ENCODE measurements at places on chromosomes 5 and 9.

- no peak for DNase-seq
Observed at GRCh38 chr9:90642570-90643539, at the start of gene DIRAS2. Gene DIRAS2, minus strand, starts transcription at chr9:90642824. Its CDS starts 28,997 bp downstream, at chr9:90613827.

- DNase-seq, result peak; percentile 26
Observed at GRCh38 chr9:130501639-130502038, 56.9 kb downstream of the ASS1 start.

DNA sequence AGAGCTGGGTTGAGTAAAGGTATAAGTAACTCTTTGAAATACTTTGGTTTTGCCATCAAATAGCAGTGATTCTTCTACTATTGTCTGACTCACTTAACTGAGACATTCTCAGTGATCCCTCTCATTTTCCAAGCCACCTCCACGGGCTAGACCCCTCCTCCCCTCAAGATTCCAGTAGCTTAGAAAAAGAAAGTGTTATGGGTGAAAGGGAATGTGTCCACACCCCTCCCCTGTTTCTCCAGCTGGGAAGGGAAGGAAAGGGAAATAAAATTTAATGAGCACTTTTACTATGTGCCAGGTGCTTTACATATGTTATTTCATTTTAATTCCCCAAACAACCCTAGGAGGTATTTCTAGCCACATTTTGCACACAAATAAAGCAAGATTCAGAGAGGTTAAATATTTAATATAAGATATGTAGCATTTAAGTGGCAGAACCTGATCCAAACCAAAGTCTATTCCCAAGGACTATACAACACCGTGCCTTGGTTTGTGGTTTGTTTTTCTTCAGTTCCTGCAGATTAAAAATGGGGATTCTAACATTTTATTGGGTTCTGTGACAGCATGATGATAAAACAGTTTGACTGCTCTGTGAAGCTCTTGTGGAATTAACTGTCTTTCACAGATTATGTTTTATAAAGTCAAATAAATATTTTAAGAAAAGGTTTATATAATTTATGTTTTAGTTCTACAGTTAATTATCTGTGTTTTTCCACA, 135.9 kb downstream of the ZSWIM6 start:
- no peak for DNase-seq

GRCh38 chr5:121239951-121240350, 611.7 kb upstream of the FTMT start:
- DNase-seq, result no peak

- no peak for DNase-seq
Observed at GRCh38 chr5:128019391-128019790, 64.2 kb upstream of the SLC12A2 start.

DNA sequence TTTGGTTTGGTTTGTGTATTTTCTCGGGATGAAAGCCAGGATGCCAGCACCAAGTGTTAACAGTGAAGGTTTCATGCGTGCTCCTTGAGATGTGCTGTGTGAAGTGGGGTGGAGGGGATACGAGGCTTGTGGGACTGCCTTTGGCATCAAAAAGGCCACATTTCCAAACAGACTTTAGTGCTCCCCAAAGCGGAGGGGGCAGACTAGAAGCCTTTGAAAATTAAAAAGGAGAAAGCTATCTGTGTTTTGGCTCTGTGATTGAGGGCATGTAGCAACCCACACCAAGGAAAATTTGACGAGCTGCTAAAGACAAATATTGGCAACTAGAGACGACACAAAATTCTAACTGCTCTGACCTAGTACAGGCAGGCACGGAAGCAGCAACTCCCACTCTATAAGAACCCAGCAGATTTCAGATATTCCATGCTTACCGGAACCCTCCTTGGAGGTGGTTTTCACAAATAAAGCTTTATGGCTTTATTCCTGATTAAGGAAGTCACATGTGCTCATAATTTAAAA, 154.5 kb downstream of the ARSB start:
- DNase-seq, result no peak

- peak; percentile 89 for DNase-seq
Observed at GRCh38 chr9:81689343-81690175, at the start of gene TLE1. Gene TLE1, minus strand, starts transcription at chr9:81689547. Its CDS starts 1,307 bp downstream, at chr9:81688240.

GRCh38 chr9:128406848-128407391, 13.7 kb upstream of the CERCAM start:
- DNase-seq, result peak; percentile 31

DNA sequence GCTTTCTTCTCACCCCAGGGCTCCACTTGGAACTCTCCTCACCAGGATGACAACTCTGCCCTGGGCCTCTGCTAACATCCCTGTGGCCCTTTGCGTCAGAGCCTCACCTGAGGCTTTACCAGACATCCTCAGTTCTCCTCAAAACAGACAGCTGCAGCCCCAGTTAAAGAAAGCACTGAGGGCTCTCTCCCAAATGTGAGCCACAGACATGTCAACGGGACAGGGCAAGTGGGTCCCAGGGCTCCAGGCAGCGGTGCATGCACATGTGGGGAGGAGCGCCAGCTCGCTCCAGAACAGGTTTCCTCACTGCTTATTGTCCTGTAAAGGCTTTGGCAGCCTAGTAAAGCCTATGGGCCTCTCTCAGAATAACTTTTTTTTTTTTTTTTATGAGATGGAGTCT, 37.3 kb downstream of the IPPK start:
- no peak for DNase-seq

- DNase-seq, result peak; percentile 55
Observed at GRCh38 chr5:61332358-61332749, 296 bp downstream of the ZSWIM6 start.

- DNase-seq, result no peak
Observed at GRCh38 chr5:160744268-160745101, 107.5 kb downstream of the ATP10B start.

DNA sequence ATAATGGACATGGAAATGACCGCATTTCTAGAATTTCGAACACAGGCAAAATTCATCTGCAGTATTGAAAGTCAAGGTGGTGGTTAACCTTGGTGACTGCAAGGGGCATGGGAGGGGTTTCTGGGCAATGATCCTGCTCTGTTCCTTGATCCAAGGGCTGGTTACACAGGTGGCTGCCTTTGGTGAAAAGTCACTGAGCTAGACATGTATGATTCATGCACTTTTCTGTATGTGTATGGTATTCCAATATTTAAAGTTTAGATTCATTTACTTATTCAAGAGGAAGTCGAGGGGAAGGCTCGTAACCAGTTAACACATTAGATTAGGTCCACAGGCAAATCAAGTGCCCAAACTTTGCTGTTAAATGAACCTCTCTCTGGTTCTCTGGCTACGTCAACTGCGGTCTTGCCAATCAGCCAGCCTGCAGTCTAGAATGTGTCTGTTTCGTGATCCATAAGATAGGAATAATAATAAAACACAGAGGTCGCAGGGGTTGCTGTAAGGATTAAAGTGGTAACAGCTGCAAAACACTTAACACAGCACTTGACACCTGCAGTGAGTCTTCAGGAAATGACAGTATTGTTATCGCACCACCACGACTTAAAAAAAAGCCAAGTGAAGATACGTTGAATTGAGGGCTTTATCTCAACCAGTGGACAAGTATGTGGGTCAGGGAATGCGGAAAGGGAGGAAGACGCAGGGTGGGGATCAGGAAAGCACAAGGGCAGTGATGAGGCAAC, 92.5 kb downstream of the TLE1 start:
- DNase-seq, result no peak

DNA sequence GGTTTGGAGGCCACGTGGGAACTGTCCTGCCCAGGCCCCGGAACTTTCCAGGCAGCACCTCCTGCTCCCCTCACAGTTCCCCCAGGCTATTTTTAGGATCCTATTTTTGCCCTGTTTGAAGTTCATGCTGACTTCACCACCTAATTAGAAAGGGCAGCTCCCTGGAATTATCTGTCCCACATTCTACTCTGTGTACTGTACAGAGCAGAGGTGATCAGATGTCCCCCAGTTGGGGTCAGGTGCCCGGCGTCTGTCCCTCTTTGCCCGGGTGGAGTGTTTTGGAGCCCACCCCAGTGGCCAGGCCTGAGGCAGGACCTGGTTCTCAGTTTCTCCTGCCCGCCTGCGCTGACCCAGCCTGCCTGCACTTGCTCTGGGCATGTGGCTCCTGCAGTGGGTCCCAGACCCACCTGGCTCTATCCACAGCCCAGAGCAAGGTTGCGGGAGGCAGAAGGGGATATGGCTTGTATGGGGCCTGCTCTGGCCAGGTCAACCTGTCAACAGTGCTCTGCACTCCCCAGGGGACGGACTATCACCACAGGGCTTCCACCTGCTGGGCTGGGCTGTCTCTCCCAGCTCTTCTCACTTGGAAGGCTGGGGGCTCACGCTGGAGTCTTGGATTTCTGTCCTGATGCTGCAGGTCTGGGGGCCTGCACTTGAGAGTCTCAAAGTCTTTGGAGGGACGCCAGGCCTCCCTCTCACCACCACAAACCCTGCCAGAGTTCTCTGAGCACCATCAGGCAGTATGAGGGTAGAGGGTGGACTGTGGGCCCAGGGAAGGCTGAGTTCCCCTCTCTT, 268.3 kb downstream of the GADD45G start:
- DNase-seq, result no peak

GRCh38 chr5:140342287-140342686, 4.1 kb downstream of the HBEGF start:
- peak; percentile 95 for DNase-seq

- DNase-seq, result peak; percentile 13
Observed at GRCh38 chr5:159040181-159040580, 59.5 kb downstream of the EBF1 start.

DNA sequence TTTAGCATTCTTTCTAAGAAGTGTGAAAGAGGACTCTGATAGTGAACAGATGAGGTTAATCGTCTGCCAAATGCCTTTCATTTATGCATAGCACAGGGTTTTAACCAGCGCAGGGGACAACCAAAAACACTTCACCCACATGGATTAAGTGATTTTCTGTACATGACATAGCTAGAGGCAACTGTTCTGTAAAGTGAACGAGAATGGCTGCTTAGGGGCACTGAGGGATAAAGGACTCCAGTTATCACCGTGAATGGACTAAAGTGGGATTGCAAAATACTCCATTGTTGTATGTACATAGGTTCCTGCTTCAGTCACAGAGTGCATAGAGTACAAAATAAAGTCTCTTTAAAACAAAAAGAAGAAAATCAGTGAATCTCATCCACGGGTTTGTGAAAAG, 456.8 kb downstream of the DMAC1 start:
- DNase-seq, result no peak
